ENCODE measurements at places on chromosomes 3 and 15.

DNA sequence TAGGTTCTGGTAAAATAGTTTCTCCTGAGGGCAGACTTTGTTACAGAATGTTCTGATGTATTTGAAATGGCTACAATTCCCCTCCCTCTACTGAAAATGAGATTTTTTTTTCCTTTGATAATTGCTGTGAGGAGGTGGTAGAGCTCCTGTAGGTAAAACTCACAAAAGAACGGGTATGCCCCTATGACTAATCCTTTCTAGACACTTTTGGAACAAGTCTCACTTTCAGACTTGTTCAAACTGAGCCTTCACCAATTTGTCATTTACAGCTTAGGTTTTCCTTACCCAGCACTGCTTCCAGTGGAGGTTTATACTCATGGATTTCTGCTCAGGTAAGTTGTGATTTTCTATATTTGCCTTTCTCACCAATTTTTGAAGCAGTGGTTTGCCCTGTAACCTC is 115.6 kb downstream of the NLGN1 start:
- DNase-seq: no peak

GRCh38 chr3:111362381-111363009 is 179.5 kb upstream of the CD96 start:
- no peak for DNase-seq

- no peak for DNase-seq
Observed at GRCh38 chr3:156050918-156051317, 69.5 kb upstream of the KCNAB1 start.

- no peak for DNase-seq
Observed at GRCh38 chr3:50323614-50324199, 1.2 kb upstream of the HYAL2 start.

DNA sequence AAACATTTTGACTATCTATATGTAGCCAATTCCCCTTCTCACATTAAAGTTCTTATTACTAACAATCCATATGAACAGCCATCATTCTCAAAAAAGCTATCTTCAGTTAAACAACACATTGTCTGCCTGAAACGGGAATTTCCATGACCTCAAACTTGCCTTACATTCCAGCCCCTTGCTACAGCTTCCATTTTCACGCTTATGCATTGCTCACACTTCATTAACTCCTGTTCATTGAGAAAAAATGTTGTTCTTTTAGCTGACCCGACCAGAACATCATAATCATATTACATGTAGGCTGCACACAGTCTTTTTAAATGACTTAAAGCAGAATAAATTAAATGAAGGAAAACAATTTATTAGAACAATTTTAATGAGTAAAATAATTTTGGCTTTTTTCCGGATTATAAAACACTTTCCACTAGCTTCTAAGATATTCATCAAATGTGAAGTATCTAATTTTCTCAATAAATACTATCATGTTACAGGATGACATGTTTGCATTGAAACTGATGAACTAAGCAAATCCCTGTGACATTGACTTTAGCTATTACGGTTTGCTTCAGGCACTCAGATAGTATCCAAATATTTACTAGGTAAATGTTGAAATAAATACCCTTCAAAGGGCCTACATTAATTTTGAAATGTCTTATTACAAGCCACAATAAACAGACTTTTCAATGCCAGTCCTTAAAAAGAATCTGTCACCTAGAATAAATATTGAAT is 49.9 kb downstream of the P3H2 start:
- DNase-seq: no peak

DNA sequence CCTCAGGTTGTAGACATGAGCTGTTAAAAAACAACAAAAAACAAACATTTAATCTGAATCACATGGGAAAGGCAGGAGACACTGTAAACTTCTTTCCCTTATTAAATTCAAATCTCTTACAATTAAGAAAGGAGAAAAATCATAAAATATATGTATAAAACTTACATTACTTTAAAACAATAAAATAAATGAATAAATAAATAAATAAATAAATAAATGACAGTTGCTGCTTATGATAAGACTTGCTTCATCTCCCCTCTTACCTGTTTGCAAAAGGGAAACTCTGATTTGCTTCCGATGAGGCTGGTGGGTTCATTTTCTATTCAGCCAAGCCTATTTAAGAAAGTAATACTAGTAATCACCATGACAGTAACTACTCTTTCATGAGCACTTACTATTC is 353.4 kb upstream of the TBL1XR1 start:
- DNase-seq: no peak

GRCh38 chr15:29896062-29896461 is 73.8 kb upstream of the TJP1 start:
- DNase-seq: no peak

- DNase-seq: no peak
Observed at GRCh38 chr3:67018789-67019526, 20.9 kb downstream of the KBTBD8 start.
